ENCODE measurements at places on chromosomes 6 and 20. TPM values are rescaled to one million over a fixed set of nuclear protein-coding genes. Genes with fewer than 3 reads are reported as not detected.
A peak's percentile ranks its signal among the peaks of the same experiment; 100 is the strongest.

GRCh38 chr6:30562470-30563425 is 5.7 kb downstream of the PRR3 start:
- DNase-seq: no peak

PREX1 gene
- total RNA-seq: 11.0 TPM

- DNase-seq: no peak
Measured at GRCh38 chr20:16287776-16288175, 285.5 kb downstream of the KIF16B start.

- DNase-seq: no peak
Measured at GRCh38 chr20:1841554-1842140, 53.6 kb upstream of the SIRPA start.

DEFB115 gene
- total RNA-seq: not detected

DNA sequence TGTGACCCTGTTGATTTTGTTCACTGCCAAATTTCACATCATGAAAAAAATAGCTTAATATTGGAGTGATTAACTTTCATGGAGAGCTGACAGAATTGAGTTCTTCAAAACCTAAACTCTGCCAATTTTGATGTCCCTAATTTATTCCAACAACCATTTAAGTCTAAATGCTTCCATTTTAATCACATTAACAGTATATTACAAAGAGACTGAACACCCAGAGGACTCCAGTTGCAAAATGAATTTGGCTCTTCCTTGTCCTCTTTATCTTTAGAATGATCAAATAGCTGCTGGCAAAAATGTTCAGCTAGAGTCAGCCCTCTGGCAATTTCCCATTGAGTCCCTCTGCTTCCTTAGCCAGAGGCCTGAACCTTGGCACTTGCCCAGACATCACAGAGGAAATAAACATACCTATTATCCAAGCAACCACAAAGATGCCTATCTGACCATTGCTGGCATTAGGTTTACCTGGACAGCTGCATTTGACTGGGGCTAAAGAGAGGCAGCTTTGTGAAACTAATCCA is 299.0 kb upstream of the STXBP5 start:
- DNase-seq: no peak

GCNT2 gene
- 39.8 TPM for total RNA-seq

GRCh38 chr6:144757299-144757698 is 472.2 kb downstream of the UTRN start:
- no peak for DNase-seq

ADGRF1 gene
- total RNA-seq: not detected

GRCh38 chr6:162854734-162855191 is 127.0 kb downstream of the PACRG start:
- DNase-seq: no peak

DNA sequence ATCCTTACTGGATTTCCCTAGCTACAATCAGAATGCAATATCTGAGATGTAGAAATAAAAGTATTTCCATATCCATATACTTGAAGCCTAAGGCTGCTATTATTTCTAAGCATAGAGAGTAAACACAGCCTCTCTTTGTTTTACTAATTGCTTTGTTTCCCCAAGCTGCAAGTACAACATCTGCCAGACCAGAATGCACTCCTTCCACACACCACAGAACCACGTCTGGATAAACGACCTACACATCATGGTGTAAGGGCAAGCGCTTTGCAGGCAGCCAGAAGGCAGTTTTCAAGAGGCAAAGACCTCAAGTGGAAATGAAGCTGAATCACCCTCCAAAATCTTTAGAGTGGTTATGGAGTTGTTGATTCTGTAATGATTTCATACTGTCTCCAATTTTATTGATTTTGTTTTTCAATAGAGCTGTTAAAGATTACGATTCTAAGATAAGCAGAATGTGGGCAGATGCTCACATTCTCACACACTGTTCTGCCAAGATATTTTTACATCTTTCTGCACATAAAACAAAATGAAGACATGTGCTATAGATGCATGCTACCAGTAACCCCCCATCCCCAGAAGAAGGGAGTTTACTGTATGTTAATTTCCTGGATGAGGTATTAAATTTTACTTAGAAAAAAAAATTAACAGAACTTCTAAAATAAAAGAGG is 88.8 kb downstream of the THEMIS start:
- no peak for DNase-seq

CCN2 gene
- 3.1 TPM for total RNA-seq

DNA sequence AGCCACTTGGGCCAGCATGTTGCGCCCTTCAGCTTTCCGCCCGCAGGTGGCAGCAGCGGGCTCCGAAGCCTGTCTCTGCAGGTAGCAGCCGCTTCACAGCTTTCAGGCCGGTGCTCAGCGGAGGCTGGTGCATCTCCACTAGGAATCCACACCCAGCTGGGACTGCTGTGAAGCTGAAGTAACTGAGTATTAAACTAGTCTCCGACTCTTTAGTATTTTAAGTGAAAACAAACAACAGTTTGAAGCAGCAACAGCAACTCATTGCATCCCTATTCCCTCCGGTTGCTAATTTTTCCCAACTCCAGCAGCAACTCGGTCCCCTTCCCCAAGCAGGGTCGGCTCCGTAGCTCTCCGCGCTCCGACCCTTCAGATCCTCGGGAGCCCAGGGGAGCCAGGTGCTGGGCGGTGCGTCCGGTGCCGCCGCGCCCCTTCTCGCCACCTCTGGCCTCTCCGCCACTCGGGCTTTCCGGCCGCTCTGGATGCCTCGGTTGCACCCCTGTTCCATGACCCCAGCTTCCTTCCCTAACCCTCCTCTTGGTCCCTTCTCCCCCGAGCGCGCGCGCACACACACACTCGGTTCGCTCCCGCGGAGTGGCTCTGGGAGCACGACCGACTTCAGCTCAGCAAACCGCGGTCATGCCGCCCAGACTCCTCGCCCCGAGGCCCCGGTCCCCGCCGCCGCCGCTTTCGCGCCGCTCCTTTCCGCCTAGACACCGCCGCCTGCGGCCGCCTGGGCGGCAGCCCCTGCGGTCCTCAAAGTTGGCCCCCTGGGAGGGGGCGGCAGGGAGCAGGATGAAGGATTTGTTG is 765 bp upstream of the NKAIN2 start:
- peak; percentile 74 for DNase-seq

GRCh38 chr6:20217324-20217855 is 5.1 kb upstream of the MBOAT1 start:
- DNase-seq: no peak

DNA sequence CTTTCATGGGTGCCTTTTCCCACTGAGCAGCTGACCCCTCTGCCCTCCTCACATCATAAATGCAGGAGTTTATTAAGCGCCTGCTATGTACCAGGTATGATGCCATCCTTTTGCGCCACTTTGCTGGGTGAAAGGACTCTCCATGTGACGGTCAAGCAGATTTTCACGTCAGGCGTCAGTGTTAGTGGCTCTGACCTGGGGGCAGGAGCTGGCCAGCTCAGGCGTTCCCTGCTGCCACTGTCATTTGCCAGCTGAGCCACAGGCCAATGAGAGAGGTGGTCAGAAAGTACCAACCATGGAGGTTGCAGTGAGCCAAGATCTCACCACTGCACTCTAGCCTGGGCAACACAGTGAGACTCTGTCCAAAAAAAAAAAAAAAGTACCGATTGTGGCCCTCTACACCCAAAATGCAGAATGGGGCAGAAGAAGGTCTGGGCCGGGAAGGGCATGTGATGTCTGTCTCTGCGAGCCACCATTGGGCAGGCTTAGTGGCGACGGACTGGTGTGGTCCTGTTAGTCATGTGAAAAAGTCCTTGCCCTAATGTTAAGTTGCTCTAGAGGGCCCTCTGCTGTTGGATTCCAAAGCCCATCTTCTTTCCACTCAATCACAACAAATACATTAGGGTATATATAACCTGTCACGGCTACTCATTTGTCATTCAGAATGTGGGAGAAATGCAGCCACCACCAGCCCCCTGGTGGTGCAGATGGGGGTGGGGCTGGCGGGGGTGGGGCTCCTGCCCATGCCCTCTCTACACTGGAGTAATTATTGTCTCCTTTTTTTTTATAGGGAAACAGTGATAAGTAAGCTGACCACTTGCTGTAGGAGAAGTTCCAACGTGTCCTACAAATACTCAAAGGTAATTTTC is 18.4 kb upstream of the SLC22A1 start:
- peak; percentile 68 for DNase-seq

DNA sequence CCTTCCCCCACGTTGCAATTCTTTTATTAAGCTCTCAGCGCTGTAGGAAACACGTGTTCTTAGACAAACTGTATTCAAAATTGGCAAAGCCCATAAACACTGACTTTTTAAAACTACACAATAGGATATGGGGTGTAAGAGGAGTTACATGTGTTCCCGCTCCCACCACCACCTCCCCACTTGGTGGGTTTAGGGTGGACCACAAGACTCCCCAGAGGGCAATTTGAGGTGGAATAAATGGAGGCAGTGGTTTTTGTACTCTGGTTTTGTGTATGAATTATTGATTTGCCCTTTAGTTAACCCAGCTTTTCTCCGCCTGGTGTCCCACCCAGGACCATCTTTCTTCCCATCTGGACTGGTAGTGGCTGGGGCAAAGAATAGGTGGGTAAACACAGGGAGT is 3.7 kb downstream of the UQCC2 start:
- DNase-seq: no peak

PLTP gene
- 18.5 TPM for total RNA-seq

DNA sequence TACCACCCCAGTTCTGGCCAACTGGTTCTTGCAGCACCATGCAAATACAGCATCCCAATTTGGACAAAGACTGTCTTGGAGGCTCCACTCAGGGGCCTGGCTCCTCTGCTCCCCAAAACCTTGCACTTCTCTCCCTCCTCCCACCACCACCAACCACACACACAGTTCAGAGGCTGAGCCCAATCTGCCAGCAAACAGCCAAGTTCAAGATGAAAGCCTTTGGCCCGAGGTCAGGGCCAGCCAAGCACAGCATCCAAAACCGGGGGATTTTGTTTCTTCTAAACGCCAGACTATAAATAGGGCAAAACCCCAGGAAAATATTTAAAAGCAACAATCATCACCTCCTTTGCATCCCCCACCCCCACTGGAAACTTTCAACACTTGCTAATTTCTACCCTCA is 5.7 kb downstream of the KCNK5 start:
- DNase-seq: no peak

STMND1 gene
- total RNA-seq: not detected

TP53TG5 gene
- total RNA-seq: not detected

GRCh38 chr6:15748341-15748740 is 85.5 kb upstream of the DTNBP1 start:
- no peak for DNase-seq

- DNase-seq: peak; percentile 4
Measured at GRCh38 chr6:121592261-121592935, 157.0 kb downstream of the GJA1 start.

- no peak for DNase-seq
Measured at GRCh38 chr20:16212790-16213189, 360.5 kb downstream of the KIF16B start.

BPIFA1 gene
- total RNA-seq: not detected

DNA sequence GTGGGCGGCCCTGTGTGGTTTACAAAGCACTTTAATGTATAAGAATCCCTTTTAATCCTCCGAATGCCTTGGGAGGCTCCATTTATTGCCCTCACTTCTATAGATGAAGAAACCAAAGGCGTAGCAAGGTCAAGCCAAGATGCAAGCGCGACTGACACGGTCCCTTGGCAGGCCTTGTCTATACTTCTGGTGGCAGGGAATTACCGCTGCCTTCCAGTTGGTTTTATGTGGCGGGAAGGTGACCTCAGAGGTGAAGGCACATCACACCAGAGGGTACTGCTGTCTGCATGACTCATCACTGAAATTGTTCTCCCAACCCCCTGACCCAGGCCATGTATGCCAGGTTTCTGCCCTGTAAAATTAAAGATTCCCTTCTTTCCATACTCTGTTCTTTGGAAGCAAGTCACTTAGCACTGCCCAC is 36.1 kb upstream of the NAA20 start:
- no peak for DNase-seq

GRCh38 chr6:109722011-109722410 is 30.9 kb downstream of the FIG4 start:
- DNase-seq: no peak

CAPN11 gene
- not detected for total RNA-seq

TMEM244 gene
- not detected for total RNA-seq

GRCh38 chr20:48463096-48463720 is 364.6 kb downstream of the PREX1 start:
- DNase-seq: no peak

GRCh38 chr20:49542514-49542991 is 25.4 kb downstream of the PTGIS start:
- DNase-seq: no peak

TRERF1 gene
- 2.3 TPM for total RNA-seq

DNA sequence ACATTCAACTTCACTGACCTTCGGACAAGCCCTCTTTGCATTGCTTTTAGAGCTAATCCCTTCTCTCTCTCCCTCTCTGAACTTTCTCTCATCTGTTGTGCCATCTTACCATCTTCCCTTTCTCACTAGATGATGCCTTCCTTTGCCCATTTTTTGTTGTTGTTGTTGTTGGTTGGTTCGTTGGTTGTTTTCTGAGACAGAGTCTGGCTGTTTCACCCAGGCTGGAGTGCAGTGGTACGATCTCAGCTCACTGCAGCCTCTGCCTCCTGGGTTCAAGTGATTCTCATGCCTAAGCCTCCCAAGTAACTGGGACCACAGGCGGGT is 18.8 kb downstream of the MAP3K5 start:
- no peak for DNase-seq

- no peak for DNase-seq
Measured at GRCh38 chr6:119658917-119659316, 309.4 kb upstream of the MAN1A1 start.

GRCh38 chr6:19472153-19472552 is 365.0 kb upstream of the ID4 start:
- DNase-seq: peak; percentile 27

- no peak for DNase-seq
Measured at GRCh38 chr6:21420926-21421325, 172.6 kb upstream of the SOX4 start.

- DNase-seq: no peak
Measured at GRCh38 chr6:15885624-15886023, 222.8 kb upstream of the DTNBP1 start.

DNA sequence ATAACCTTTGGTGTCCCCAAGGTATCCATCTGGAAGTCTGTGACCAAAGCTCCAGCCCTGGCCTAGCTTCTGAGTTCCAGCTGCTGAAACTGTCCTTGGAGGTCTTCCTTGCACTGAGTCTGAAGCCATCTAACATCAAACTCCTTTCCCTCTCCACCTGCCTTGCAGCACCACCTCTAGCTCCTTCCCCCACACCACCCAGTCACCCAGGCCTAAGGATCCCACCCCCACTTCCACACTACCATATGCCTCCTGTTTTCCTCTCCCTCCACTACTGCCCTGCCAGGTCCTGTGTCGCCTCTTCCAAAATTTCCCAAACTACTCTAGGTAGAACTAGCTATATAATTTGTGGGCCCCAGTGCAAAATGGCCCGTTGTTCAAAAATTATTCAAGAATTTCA is 10.8 kb upstream of the MATN4 start:
- no peak for DNase-seq

GRCh38 chr6:524803-525202 is 132.1 kb downstream of the HUS1B start:
- DNase-seq: peak; percentile 43

GRCh38 chr6:41685641-41686380 is 47.5 kb downstream of the MDFI start:
- no peak for DNase-seq

All from SK-MEL-5 (cell line).